ENCODE measurements at places on chromosomes 12 and 14. TPM values are rescaled to one million over a fixed set of nuclear protein-coding genes. Genes with fewer than 3 reads are reported as not detected.

GRCh38 chr12:15558915-15559528 lies 230.2 kb downstream of the EPS8 start:
- no peak for DNase-seq

KRT81 gene
- not detected for total RNA-seq

DNA sequence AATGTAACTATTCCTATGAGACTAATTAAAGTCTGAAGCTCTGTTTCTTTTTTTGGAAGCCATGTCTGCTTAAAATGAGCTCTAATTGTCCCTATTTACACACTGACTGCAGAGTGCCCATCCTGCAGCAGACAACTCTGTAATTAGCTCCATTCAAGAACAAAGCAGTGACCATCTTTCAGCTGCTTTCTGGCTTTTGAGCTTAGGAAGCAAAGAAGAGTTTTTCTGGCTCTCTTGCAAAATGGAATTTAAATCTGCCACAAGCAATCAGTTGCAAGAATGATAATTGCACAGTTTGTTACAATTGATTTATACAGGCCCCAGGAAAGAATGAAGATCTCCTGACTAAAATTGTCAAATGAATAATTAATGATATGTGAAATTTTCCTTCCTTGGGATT lies 83.4 kb downstream of the GAS2L3 start:
- no peak for DNase-seq

TAS2R30 gene
- 2.2 TPM for total RNA-seq

MYBPC1 gene
- total RNA-seq, result not detected

GRCh38 chr14:103194256-103195045 lies 71.2 kb downstream of the TNFAIP2 start:
- no peak for DNase-seq

AMDHD1 gene
- 0.07 TPM for total RNA-seq

DNA sequence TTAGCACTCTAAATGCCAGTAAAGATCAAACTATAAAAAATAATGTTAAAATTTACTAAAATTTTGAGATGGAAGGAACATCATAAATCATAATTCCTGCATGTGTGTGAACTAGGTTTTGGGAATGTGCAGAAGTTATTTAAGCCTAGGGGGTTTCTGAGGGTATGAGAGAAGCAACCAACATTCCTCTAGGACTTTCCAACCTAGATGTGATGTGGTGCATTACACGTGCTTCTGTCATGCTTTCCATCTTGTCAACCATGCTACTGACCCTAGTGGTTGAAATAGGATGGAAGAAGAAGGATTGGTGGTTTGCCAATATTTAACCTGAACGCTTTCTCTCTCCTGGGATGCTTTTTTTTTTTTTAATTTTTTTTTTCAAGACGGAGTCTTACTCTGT lies 209.3 kb downstream of the AEBP2 start:
- no peak for DNase-seq

- no peak for DNase-seq
These were observed 20.3 kb downstream of the RHOF start for GRCh38 chr12:121773011-121773777.

GRCh38 chr12:132360410-132360809 lies 31.0 kb upstream of the GALNT9 start:
- no peak for DNase-seq

BMAL2 gene
- 65.4 TPM for total RNA-seq

SERPINA3 gene
- 1.5 TPM for total RNA-seq

PTPRQ gene
- total RNA-seq, result not detected

GRCh38 chr12:117404203-117404853 lies 42.9 kb upstream of the NOS1 start:
- DNase-seq, result no peak

NTN4 gene
- 122 TPM for total RNA-seq
